ENCODE measurements at places on chromosomes 3 and 15. TPM values are rescaled to one million over a fixed set of nuclear protein-coding genes. Genes with fewer than 3 reads are reported as not detected.

DNA sequence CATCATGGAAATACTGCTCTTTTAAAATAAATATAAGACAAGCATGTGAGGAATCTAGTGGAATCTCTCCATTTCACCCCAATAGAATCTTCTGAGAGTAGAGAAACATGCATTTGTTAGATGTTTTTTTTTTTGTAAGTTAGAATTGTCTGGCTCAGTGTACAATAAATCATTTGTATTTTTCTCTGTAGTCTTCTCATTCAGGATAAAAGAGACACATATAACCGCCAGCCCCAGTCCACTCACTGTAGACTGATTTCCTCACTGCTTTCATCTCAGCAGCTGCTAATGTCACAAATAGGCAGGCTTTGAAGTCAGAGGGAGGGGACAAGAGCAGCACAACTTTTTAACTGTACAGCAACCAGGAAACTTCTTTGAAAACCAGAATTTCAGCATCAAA is 140.2 kb upstream of the RBMS3 start:
- DNase-seq, result peak; percentile 49

The PP2D1 gene
- not detected for total RNA-seq

DNA sequence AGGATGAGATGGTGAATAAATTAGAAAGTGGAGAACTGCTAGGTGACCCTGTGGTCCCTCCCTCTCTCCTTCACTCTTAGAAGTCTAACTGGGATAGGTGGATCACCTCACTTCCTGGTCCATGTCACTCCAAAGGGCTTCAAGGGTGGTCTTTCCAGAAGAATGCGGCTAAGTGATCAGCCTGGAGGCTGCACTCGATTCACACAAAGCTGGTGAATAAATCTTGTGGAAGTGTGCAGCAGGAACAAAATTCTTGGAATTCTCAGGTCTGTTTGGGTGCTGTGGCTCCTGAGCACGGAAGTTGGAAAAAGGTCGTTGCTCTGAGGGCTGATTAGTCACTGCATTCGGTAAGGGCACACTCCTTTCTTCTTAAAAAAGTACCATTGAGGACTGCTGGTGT is 46.3 kb downstream of the GASK1A start:
- no peak for DNase-seq

GRCh38 chr3:185649414-185649813 is 63.3 kb downstream of the SENP2 start:
- DNase-seq, result no peak

The TRPC1 gene
- total RNA-seq, result 17.1 TPM

The SLC28A2 gene
- not detected for total RNA-seq

The EEF1AKMT4 gene
- total RNA-seq, result 7.2 TPM

DNA sequence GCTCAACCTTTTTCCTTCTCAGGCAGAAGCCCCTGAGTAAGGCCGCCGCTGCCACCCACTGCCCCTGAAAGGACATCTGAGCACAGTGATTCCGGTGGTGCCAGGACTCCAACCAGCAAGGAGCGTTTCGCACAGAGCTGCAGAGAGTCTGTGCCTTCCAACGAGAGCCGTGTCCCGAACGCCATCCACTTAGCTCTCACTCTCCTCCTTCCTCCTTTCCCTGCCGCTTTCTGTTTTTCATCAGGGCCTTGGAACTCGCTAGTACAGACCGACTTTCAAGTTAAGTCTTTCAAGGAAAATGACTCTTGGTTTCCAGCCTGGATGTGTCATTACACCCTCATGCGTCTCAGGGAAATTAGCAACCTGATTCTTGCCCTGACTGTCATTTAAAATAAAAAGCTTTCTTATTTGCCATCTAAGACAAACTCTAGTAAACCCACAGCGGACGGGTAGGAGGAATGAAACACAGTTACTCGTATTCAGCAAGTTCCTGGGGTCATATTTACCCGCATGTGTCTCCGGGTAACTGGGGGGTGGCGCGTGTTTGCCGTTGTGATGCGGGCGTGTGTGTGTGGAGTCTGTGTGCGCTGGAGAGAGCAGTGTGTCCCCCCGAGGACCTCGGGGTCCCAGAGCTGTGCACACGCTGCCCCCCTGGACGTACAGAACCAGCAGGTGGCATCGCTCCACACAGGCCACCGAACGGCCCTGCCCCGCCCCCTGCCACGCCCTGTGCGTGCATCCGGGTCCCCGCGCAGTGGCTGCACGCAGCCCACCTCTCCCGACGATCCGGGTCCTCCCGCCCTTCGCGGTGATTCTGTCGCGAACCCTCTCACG is 30.4 kb upstream of the ALDH1A3 start:
- peak; percentile 79 for DNase-seq

The TRIM59 gene
- 14.8 TPM for total RNA-seq

DNA sequence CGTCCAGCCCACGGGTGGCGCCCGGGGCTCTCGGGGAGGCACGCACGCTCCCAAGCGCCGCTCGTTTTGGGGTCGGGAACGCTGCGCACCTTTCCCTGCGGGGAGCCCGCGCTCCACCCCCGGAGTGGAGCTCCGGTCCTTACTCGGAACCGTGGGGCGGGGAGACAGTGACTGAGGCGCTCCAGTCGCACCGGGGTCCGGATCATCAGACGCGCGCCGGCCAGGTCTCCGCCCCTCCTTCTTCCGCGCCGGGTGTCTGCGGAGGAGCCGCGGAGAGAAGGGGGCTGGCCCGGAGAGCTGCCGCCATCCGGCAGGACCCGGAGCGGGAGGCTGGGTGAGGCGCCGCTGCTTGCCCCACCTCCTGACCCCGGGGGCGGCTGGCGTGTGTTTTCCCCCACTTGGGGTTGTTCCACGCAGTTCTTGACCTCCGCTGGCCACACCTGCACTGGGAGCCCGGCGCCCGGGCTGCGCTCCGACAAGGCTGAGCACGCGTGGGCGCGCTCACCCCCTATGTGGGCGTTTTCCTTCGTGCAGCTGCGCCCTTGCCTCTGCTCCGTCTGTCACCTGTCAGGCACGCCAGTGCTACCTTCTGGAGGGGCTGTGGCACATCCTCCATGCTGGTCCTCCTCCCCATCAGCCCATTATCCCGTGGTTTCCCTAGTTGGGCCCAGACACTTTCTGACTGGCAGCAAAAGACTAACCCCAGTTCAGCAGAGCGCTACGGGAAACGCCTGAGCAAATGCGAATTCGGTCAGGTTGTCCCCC is at the start of gene MCF2L2:
TSS of gene MCF2L2 (minus strand) at position 173 of the 765 bp plus-strand sequence. CDS start 642 bp downstream, outside the sequence.
- DNase-seq, result peak; percentile 60

GRCh38 chr15:71649894-71650293 is 160.5 kb upstream of the NR2E3 start:
- DNase-seq, result peak; percentile 11

DNA sequence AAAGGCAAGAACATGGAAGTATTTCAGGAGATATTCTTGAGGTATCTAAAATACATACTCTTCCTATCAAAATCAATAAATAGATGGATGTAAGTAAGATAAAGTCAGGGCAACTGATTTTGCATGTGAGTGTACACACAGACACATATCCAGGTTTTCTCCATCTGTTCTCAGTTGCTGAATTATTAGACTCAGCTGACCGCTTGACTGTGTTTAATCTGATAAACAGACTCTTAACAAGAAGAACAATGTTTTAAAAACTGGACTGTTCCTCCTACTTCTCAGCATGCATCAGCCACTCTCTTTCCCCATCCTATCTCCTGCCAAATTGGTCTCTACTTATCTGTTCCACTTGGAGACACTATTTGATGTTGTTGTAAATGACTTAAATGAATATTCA is 73.5 kb downstream of the GOLGA8G start:
- DNase-seq, result no peak

All from GM23248 (cell line).